Neural crest cell (in vitro differentiated cells): ENCODE measurements at places on chromosomes 7 and 10. TPM values are rescaled to one million over a fixed set of nuclear protein-coding genes. Genes with fewer than 3 reads are reported as not detected.
A peak's percentile ranks its signal among the peaks of the same experiment; 100 is the strongest.

GRCh38 chr10:1638889-1639419 lies 98.4 kb downstream of the ADARB2 start:
- no peak for DNase-seq

DNA sequence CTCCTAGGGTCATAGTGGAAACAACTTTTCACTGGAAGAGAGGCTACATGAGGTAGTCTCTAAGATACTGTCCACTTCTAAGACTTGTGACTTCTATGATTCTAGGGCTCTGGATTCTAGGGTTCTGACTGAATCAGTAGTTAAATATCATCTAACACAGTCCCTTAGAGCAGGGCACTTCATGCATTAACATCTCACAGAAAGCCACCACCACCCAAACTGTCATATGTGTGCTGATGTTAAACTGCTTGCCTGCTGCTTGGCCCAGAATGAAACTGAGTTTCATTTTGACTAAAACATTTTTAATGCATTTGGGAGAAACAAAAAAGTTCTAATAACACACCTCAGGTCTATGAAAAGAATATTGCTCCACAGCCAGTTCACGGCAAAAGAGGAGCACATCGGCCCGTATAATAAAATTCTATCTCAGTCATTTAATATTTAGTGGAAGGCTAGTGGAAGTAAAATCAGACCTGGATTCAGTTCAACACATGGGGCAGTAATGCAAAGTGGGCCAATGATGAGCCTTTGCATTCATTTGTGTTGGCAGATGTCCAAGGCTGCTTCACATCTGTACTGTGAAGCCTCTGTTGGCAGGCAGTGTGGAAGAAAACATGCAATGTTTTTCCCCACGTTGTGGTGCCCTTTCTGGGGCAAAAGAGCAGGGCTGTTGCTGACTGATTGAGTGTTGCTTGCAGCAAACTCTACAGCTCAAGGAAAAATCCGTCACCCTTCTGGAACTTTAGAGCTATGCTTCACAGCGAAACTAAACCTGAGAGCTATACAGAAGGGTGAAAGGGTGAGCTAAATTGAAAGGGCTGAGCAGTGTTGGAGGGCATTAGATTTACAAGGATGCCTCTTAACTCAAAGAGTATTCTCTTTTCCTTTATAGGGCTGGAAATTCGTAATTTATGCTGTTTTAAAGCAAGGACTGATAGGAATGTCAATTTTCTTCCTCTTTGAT lies 33.5 kb upstream of the AUTS2 start:
- DNase-seq = no peak

- no peak for DNase-seq
Measured at GRCh38 chr7:28026237-28026636, 154.4 kb downstream of the JAZF1 start.

- peak; percentile 58 for DNase-seq
Measured at GRCh38 chr7:38374507-38374906, 101.1 kb upstream of the TARP start.

GRCh38 chr7:69932034-69932628 lies 333.9 kb downstream of the AUTS2 start:
- DNase-seq = peak; percentile 33

- no peak for DNase-seq
Measured at GRCh38 chr10:103077491-103078308, 115.4 kb downstream of the NT5C2 start.

GRCh38 chr10:23069019-23069815 lies 26.2 kb upstream of the MSRB2 start:
- no peak for DNase-seq

DNA sequence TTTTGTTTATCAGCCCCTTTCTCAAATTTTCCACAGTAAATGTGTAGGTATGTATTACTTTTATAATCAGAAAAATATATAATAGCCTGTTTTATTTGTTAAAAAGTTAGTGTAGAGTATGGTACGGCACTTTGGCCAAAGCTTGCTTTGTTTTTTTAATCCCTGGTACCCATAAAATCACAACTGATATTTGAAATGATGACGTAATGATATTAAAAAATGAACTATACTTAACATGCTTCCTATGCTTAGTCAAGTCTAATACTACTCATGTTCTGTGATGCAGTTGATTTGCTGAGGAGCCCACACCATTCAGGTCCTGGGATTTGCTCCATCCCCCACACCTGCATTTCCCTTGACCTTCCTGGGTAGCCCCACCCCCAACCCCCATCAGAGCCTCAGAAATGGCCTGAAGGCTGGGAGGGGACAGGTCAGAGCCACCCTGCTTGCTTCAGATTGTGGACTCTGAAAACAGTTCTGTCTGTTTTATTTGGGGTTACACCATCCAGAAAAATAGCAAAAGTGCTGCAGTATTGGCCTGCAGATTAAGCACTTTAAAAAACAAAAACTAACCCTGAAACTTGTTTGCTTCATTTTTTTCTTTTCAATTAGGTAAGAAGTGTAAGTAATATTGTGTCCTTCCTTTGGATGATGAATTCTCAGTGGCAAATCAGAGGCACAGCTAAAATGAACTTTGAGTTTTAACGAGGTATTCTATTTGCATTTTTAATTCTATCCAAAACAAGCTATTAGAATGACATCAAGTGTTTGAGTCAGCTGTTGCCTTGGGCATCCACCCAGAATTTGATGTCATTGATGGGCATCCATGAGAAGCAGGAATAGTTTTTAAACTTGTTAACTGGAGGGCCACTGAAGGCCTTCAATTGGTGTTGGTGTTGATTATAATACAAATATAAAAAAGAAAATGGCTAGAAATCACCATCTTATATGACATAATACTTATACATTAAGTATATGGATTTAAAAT lies 23.3 kb downstream of the PLCE1 start:
- no peak for DNase-seq

DNA sequence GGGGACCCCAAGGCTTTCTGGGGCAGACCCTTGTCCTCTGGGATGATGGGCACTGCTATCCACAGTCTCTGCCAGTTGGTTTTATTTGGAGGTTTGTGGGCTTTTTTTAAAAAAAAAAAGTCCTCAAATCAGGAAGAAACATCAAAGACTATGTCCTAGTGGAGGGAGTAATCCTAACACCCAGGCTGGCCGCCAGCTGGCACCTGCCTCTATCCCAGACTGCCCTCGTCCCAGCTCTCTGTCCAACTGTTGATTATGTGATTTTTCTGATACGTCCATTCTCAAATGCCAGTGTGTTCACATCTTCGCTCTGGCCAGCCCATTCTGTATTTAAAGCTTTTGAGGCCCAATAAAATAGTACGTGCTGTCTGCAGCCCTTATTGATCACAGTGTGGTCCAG lies 61.0 kb upstream of the LRRC4 start:
- DNase-seq = no peak

- DNase-seq = no peak
Measured at GRCh38 chr10:27041196-27041595, 59.1 kb downstream of the ANKRD26 start.

- DNase-seq = no peak
Measured at GRCh38 chr7:41861642-41862041, 158.8 kb upstream of the INHBA start.

DNA sequence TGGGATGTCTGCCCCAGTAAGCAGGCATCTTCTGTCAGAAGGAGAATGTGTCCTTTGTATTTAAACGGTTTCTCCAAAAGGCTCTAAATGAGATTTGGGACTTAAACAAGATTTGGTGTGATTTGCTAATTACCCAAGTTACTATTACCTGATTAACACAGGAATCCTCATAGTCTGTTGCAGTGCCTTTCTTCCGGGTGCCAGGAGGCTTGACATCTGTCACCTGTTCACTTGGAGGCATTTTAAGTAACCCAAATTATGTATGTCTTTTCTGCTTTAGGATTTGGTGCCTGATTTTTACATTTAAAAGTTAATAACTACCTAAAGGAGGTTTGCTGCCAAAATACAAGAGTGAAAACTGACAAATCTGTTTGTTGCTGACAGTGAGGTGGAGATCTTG lies 587.9 kb upstream of the GALNT17 start:
- DNase-seq = no peak

DNA sequence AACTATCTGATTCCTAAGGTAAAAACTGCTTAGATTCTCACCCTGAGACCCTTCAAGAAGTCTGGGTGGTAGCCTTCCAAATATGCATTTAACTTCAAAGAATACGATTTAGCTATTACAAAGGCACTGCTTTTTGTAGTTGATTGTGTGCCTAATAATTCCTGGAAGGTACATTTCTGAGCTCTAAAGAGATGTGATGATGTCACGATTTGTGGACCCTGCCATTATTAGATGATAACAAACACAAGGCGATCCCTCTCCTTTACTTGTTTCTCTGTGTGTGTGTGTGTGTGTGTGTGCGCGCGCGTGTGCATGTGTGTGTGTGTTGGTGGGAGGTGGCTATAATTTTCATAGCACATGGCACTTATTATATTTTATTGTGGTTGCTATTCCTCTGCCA lies 70.9 kb downstream of the TFPI2 start:
- no peak for DNase-seq

- DNase-seq = no peak
Measured at GRCh38 chr10:77856566-77856965, 70.0 kb downstream of the DLG5 start.

GRCh38 chr10:33655921-33656320 lies 321.5 kb upstream of the NRP1 start:
- DNase-seq = no peak

DNA sequence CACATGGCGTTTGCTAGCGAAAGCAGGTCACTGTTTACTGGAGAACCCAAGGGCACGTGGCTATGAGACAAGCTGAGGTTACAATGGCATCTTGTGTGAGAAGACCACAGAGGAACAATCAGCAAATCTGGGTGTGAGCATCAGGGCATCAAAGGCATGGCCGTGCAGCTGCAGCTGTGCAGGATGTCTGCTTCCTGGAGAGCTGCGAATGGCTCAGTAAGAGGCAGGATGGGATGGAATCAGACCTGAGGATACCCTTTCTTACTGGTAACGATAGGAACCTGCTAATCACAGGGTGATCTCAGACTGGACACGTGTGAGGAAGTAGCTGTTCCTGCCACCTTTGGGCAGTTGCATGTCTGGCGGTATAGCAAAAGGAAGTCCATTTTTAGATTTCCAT lies 119.5 kb downstream of the RNF216 start:
- DNase-seq = no peak

DNA sequence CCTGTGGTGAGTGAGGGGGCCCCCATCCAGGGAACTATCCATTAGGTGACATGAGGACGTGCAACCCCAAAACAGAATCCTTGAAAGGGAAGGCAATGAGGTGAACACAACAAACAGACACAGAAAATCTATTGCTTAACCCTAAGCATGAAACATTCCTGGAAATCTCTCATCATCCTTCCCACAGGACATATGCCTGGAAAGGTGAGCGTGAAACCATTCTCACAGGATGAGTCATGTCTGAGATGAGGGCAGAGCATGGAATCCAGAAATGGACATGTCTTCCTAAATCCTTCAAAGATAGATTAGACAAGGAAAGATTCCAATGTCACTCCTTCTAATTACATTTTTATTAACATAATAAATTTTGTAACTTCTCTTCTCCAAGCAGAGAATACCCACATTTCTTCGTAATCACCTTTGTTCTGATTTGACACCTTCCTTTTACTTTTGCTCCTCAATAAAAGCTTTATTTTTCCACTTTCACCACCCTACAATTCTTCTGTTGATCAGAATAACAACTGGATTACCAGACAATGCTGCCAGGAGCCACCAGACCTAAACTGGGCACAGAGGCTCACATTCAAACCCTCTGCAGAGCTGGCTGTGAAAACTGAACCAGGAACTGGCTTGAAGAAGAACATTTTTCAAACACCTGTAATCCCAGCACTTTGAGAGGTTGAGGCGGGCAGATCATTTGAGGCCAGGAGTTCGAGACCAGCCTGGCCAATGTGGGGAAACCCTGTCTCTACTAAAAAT lies 67.2 kb downstream of the COBL start:
- DNase-seq = no peak

GRCh38 chr7:5557920-5558401 lies 134.3 kb upstream of the TNRC18 start:
- no peak for DNase-seq

GRCh38 chr10:26807532-26807931 lies 53.2 kb downstream of the ABI1 start:
- DNase-seq = no peak

- DNase-seq = no peak
Measured at GRCh38 chr7:141696348-141696747, 5.6 kb downstream of the DENND11 start.

- peak; percentile 18 for DNase-seq
Measured at GRCh38 chr7:74405191-74405898, 48.4 kb upstream of the GTF2IRD1 start.

DNA sequence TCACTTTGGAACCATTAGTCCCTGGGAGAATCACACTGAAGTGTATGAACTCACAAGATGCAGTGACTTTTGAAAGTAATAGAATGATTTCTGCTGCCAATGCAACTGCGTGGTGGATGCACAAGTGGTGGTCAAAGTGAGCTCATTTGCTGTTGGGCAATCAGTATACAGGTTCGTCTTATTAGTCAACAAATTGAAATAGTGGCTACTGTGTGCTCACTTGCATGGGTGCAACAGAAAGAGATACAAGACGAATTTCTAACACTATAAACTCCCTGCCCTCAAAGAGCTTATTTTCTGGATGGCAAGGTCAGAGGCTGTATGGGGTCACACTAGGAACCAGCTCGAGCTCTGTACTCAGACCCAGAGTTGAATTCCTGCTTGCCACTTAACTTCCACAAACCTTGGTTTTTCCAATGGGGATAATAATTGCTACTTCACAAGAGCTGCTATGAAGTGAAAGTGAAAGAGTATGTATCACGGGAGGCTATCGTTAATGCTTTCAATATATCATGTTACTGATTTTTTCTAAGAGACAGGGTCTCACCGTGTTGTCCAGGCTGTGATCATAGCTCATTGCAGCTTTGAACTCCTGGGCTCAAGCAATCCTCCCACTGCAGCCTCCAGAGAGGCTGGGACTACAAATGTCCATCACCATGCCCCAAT lies 8.3 kb upstream of the BCL7B start:
- DNase-seq = no peak

- DNase-seq = no peak
Measured at GRCh38 chr7:140262242-140262903, 85.6 kb upstream of the KDM7A start.

DNA sequence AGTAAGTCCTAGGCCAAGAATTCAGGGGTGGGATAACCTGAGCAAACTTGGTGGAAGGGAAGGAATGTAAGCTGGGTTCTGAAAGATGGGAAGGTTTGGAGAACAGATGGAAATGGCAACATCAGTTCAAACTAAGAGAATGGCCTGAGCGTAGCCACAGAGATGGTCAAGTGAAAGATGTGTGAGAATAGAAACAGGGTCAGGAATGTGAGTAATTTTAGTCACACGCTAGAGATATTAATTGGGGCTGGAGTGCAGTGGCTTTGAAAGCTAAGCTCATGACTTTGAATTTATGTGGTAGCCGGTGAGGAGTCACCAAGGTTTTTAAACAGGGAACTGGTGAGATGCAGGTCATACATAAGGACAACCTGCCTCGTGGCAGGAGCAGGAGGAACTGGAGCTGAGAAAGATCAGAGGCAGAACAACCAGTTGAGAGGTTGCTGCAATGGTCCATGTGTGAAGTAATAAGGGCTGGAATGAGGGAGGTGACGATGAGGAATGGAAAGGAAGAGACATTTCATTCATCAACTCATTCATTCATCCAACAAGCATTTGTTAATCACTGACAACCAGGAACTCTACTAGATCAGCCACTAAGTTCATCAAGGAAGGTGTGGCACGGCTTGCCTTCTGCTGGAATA lies 12.9 kb upstream of the SORBS1 start:
- DNase-seq = no peak

The AP5Z1 gene
- total RNA-seq = 31.2 and 37.6 TPM in 2 replicates

The UMAD1 gene
- total RNA-seq = 9.3 and 9.8 TPM in 2 replicates

The FRMPD2 gene
- total RNA-seq = 0.26 TPM in 1 of 2 replicates, not detected in the other

The AKR1C8 gene
- total RNA-seq = not detected in 2 replicates

The AKR1D1 gene
- not detected in 2 replicates for total RNA-seq

The EIF5AL1 gene
- total RNA-seq = 0.18 and 0.21 TPM in 2 replicates
